ENCODE measurements at places on chromosomes 2 and 18.

DNA sequence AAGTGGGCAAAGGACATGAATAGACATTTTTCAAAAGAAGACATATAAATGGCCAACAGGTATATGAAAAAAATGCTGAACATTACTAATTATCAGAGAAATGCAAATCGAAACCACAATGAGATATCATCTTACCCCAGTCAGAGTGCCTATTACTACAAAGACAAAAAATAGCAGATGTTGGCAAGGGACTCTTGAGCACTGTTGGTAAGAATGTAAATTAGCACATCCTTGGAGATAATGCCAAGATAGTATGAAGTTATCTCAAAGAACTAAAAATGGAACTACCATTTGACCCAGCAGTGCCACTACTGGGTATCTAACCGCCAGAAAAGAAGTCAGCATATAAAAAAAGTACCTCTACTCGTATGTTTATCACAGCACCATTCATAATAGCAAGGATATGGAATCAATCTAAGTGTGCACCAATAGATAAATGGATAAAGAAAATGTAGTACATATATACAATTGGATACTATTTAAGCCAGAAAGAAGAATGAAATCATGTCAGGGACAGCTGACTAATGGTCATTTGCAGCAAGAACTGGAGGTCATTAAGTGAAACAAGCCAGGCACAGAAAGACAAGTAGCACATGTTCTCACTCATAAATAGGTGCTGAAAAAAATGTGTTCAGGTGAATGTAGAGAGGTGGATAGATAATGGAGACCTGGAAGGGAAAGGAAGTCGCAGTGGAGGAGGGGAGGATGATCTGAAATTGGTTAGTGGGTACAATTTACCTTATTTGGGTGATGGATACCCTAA, 141.7 kb upstream of the B3GNT2 start:
- no peak for DNase-seq

DNA sequence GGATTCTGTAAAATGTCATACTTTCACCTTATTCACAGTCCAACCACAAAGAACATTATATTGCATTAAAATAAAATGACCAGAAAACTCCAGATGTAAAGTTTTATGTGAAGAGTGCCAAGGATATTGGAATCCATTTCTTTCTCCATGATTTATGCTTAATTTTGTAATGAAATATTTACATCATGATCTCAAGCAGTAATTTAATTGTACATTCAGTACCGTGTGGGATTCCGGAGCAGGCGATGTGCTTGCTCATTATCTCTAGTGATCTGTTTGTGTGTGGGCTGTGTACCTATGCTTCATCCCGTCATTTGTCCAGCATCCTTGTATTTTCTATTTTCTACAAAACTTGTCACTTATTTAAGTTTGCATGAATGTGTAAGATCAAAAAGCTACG, 415.9 kb upstream of the SLC8A1 start:
- DNase-seq: no peak

- DNase-seq: peak; percentile 43
Observed at GRCh38 chr2:237723602-237724001, 75.0 kb upstream of the RBM44 start.

DNA sequence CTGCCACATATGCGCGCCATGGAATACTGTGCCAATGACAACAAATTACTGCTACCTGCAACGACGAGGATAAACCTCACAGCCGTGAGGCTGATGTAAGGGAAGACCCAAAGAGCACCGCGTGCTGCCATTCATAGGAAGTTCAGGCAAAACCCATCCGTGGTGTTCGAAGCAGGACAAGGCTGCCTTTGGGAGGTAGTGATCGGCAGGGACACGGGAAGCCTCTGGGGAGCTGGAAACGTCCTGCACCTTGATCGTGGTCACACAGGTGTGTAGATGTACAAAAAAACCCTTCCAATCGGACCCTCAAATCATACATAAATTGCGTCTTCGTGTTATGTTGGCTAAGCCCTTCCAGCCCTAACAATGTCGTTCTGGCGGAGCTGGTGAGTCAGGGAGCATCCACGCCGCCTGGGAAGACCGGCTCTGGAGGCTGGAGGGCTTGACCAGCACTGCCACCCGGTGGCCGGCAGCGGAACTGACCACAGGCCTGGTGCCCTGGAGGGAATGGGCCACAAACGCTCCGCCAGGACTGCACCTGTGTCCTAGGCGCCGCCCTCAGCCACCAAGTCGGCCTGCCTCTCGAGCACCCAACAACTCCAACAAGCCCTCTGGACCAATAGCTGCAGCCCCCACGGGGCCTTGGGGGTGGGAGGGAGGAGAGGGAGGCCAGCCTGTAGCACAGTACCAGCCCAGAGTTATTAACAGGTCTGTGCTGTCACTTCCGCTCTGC, 4.1 kb upstream of the NEURL3 start:
- peak; percentile 84 for DNase-seq

DNA sequence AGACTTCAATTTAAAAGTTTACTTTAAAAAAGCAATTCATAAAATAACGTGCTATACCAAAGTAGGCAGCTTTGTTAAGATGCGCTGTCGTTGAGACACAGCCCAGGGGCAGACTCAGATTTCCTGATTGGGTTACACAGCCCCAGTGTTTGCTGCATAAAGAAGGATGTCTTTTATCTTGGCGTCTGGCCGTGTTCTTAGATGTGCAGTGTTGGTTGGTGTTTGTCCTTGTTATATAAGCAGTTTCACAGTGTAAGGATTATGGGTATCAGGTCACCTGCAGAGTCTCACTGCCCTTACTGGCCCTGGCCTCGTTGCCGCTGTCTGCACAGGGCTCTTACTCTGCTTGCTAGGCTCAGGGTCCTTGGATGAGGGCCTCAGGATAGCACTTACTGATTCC, 108.5 kb downstream of the WDSUB1 start:
- no peak for DNase-seq

DNA sequence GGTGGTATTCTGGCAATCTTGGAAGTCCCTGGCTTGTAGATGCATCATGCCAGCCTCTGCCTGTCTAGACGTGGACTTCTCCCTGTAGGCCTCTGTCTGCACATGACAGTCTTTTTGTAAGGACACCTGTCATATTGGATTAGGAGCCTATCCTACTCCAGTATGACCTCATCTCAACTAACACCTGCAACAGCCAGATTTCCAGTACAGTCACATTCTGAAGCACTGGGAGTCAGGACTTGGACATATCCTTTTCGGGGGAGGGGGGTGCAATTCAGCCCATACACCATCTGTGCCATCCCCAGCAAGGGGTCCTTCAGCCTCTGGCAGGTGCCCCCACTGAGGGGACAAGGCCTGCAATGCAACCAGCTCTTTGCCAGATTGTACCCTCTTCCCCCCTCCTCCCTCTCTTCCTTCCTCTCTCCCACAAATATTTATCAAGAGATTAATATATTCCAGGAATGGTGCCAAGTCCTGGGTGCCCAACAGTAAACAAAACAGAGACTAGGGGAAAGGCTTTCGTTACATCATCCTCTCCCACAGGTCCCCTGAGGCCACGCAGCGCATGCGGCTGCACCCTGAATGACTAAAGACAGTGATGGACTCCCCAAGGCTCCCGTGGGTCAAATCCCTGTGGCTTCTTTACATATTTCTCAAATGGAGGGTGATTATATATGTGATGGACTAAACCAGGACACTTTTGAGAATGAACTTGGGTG, 20.5 kb upstream of the MYCN start:
- no peak for DNase-seq

DNA sequence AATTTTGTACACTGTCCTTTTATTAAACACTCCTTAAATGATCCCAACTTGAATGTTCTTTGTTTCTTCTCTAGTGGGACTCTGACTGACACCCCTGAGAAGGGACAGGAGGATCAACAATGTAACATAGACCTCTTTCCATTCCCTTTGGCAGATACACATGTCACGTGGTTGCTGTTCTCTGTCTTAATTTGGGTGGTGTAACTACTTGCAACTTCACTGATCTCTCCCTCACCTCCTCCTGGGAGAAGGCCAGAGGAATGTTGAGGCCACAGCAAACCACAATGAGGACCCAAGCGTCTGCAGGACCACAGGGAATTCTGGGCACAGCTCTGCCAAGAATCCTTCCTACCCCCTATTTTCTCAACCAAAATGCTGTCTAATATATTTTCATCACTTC, 205.6 kb downstream of the RTP5 start:
- DNase-seq: peak; percentile 94

DNA sequence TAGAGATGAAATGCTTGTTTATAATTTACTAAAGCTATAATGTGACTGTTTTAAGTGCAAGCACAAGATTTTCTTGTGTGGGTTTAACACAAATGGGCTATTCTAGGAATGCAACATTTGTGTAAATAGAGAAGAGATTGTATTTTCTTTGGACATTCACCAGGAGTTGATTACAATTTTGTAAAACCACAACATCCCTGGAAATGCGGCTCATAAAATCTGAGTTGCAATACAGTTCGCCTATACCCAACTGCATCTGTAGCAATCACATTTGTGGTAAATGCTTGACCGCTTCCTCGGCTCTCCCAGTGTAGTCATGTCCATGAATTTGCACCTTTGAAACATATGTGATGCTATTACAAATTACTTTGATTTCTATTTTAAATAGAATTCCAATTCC, 348.7 kb upstream of the CDH20 start:
- peak; percentile 87 for DNase-seq

DNA sequence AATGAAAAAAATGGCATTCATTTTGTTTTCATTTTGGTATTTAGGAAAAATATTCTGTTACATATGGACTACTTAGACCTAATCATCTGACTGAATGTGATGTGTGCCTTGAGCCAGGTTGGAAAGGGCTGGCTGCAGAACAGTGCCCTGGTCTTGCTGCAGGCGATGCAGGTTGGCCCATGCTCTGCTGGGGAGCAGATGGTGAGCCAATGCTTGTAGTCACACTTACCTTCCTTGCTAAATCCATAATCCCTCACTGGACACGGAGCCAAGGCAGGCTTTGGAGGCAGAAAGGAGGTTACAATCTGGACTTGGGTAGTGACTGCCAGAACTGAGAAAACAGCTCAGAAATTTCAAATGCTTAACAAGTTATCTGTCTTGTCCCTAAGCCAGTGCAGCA, 228.7 kb downstream of the ARHGAP15 start:
- no peak for DNase-seq

DNA sequence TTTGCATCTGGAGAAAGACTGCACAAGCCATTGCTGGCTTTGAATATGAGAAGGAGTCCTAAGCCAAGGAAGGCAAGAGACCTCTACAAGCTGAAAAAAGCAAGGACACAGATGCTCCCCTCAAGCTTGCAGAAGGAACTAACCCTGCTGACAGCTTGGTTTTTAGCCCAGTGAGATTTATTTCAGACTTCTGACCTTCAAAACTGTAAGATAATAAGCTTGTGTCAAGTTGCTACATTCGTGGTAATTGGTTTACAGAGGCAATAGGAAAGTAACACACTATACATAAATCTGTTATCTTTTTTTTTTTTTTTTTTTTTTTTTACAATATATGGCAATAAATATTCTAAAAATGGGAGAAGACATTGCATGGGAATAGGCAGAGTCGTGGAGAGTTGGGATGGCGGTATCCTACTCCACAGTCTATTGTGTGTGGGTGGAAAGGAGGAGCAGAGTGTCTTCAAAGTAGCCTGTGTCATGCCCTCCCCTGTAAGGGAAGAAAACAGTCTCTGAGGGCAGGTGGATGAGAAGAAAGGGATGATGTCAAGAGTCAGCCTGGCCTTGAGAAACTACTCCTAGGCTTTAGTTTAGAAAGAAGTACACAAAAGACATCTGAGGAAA, 196.9 kb downstream of the THSD7B start:
- DNase-seq: no peak

DNA sequence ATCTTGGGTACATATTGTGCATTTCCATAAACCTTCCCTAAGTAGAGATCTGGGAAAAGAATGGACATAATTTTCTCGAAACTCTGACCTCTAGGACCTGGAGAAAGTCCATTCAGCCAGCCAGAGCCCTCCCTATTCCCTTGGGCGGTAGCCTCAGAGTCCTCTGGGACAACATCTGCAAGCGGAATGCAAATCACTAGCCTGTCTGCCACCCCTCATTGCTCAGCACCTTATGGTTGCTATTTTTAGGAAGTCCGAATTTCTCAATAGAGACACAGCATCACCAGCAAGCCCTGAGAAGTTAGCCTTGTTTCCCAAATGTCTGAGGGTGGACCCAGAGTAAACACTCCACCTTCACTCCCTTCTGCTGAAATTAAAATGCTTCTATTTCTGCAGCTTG, 17.6 kb upstream of the CD28 start:
- peak; percentile 42 for DNase-seq
